ENCODE measurements at places on chromosomes 6 and 20.

GRCh38 chr20:37337208-37337991, 8.5 kb upstream of the SRC start:
- no peak for DNase-seq

DNA sequence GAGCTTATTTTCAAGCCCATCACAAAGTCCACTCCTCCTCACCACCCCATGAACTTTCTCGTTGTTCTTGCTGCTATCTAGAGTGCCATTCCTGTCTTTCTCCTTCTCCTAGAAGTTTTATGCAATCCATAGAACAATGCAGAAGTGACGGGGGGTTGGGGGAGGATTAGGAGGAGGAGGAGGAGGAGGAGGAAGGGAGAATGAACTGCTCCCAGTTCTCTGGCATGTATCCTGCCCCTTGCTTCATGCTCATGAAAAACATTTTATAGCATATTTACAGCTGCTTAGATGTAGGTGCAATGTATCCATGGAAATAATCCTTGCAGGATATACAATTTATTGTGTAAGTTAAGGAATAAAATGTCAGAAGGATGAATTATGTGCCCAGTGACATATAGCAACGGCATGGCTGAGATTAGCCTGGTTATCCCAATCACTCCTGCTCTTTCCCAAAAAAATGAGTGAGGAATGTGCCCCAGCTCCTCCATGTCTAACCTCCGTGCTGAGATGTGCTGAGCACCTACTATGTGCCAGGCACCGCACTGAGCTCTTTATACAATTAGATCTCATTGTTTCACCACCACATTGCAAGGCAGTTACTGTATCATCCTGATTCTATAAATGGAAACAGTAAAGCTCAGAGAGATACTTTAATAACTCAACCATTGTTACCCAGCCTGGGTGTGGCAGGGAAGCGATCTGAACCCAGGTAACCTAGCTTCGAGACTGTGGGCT, 41.6 kb upstream of the TFAP2C start:
- no peak for DNase-seq

GRCh38 chr6:164967102-164967501, 342.3 kb downstream of the C6orf118 start:
- no peak for DNase-seq

DNA sequence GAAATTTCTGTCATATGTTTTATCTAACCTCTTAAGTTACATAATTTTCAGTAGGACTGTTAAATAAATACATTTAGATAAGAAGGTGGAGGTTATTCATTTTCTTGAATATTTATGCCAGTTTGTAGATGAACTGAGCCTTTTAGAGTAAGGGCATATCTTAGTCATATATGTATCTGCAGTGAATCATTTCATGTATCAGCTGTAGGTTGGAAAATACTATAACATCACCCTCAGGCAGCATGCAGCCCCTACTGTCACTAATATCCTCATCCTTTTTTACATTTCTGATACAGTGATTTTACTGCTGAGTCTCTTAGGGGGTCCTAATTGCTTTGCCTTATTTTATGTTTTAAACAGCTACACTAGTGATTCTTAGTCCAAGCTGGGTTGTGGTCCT, 19.5 kb upstream of the SUMO4 start:
- DNase-seq = no peak

DNA sequence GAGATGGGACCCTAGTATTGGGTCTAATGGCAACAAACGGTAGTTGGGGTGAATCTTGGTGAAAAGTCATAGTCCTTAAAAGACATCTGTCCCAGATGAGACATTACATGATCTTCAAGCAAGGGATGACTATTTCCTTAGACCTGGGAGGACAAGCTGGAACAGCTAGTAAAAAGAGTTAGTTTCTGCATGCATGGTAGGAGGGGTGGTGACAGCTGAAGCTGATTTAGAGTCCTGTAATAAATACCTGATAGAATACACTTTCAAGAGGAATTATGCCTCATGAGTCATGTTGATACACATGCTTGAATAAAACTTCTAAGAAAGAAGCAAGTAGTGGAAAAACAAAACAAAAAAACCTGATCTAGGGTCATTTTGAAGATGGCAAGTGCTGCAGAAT, 247.4 kb downstream of the CD109 start:
- no peak for DNase-seq

DNA sequence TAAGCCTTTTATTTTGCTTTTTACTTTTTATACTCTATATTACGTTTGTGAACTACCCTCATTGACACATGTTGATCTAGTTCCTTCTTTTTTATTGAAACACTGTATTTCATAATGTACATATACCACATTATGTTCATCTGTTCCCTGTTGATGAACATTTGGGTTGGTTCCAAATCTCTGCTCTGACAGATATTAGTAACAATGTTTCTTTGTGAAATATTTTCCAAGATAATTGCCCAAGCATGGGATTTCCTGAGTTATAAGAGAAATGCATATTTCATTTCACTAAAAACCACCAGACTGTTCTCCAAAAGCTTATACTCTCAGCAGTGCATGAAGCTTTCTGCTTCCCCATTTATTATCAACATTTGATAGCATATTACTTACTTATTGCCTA, 44.2 kb upstream of the TNFRSF21 start:
- no peak for DNase-seq

DNA sequence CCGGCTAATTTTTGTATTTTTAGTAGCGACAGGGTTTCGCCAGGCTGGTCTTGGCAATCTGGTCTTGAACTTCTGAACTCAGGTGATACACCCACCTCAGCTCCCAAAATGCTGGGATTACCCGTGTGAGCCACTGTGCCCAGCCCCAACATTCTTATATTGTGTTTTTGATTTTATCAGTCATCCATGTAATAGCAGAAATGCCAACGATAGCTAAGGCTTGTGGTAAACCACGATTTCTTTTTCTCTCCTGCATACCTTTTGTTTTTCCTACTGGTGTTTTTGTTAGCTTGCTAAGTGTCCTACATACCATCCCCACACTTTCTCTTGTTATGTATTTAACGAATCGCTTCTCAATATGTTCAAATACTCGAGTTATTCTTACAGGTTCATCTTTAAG, 12.1 kb downstream of the PHACTR2 start:
- no peak for DNase-seq

GRCh38 chr20:33192912-33193501, 24.1 kb upstream of the BPIFA3 start:
- DNase-seq = no peak

GRCh38 chr6:54640911-54641310, 205.7 kb upstream of the FAM83B start:
- no peak for DNase-seq

DNA sequence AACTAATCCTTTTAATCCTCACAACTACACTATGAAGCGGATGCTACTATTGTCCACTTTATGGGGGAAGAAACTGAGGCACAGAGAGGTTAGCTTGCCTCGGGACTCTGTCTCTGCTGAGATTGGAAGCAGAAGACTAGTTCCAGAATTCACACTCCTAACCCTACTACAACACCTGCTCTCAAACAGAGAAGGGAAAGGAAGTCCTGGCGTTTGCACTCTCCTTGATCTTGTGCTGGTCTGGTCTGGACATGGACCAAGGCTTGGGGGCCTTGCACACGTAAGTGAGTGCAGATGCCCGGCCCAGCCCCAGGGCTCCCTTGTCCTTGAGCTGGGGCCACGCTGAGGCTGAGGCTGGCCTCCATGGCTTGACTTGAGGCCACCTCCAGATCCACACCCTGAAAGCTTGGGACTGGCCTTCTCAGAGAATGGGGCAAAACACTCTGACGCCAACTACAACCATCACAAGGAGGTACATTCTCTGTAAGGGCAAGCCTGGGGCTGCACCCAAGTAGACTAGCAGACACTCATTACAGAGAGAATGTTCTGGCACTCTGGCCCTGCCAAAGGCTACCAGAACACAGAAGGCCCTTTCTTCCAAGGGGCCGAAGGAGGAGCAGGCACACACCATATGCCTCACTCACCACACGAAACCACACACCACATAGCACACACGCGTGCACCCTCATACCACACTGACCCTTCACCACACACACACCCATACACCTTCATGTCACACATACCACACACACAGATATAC, 33.3 kb upstream of the EZR start:
- DNase-seq = no peak

DNA sequence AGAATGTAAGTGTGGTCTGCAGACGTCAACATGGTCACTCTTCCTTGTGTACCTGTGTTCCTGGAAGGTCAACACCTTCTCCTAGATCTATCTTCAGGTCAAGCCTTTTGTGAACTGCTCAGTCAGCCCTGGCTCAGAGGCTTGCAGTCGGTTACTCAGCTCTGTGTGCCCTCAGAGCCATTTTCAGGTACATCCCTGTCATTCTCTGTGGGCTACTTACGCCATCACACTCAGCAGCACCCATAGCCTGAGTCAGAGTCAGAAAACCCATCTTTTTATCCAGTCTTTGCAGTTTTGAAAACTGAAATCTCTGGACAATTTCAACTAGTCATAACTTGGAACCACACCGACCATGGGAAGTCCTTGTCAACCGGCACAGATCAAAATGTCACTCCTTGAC, 35.3 kb downstream of the TGM3 start:
- no peak for DNase-seq

DNA sequence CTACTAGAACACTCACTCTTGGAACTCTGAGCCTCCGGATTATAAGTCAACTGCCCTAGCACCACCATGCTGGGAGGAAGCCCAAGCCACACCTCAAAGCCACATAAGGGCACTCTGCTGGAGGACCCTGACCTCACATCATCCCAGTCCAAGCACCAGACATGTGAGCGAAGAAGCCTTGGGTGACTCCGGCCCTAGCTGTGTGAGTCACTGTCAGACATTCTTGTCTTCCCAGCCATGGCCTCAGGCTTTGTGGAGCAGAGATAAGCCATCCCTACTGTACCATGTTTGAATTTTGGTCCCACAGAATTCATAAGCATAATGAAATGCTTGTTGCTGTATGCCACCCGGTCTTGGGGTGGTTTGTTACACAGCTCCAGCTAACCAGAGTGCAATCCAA, 247.7 kb downstream of the SOD2 start:
- no peak for DNase-seq

DNA sequence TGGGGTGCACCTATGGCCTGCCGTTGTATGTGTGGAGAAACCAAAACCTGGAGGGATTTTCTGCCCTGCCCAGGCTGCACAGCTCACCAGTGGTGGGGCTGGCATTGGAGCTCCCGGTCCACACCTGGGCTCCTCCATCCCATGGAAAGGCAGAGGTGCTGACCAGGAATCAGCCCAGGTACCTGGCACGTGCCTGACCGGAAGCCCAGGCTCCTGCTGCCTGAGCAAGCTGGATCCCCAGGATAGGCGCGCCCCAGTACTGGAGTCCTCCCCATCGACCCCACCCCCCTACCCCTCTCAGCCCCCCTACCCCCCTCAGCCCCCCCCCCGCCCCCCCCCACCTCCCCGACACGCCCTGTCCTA, 39.9 kb upstream of the HMGA1 start:
- DNase-seq = no peak

- no peak for DNase-seq
These were observed 195.5 kb upstream of the PDE10A start for GRCh38 chr6:165858586-165858985.

- no peak for DNase-seq
These were observed 42.4 kb downstream of the RNGTT start for GRCh38 chr6:88920774-88921733.

- peak; percentile 41 for DNase-seq
These were observed 21.1 kb upstream of the NOTCH4 start for GRCh38 chr6:32244946-32245398.

DNA sequence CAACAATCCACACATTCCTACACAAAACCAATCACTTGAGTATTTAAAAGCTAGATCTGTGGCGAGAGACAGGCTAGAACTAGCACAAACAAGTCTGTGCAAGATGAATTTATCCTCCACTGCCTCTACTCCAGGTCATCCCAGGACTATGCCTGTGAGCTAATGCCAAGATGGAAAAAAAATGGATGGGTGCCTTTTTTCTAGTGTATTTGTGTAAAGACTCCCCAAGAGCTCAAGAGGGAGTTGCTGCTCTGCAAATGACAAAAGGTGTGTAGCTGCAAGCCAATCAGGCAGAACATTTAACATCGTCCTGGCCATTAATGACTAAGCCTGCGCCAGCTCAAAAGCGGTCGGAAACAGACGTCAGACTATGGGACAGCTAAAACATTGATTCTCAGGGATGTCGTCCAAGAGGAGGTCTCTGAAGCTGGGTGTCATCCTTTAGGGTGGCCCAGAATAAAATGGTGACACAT, 21.9 kb downstream of the ATXN1 start:
- no peak for DNase-seq

DNA sequence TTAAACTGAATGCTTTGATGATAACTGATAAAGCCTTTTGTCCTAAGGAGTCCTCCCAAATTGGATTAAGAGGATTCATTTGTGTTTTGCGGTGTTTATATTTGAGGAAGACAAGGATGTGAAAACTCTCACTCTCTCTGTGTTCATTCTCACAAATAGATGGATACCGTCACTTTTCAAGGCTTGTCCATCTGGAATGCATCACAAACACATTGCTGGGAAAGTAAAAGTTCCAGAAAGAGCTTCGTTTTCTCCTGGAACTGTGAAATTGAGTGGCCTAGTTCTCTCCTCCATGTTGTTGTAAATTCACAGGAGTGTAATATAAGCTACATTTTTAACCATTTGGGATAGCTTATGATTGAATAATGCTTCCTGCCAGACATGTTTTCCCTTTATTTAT, 581.6 kb upstream of the FLRT3 start:
- no peak for DNase-seq

Measured in stimulated activated CD8-positive, alpha-beta memory T cell treated with anti-CD3 and anti-CD28 coated beads, Interleukin-4, amount 100 ng/mL, for 4 hours (primary cell).